ENCODE measurements at places on chromosomes 2 and 18.

GRCh38 chr2:239260546-239261327 is 140.1 kb downstream of the HDAC4 start:
- DNase-seq, result no peak

- no peak for DNase-seq
Observed at GRCh38 chr2:216450784-216451183, 38.5 kb downstream of the SMARCAL1 start.

- no peak for DNase-seq
Observed at GRCh38 chr2:70461981-70462876, 91.4 kb downstream of the TGFA start.

DNA sequence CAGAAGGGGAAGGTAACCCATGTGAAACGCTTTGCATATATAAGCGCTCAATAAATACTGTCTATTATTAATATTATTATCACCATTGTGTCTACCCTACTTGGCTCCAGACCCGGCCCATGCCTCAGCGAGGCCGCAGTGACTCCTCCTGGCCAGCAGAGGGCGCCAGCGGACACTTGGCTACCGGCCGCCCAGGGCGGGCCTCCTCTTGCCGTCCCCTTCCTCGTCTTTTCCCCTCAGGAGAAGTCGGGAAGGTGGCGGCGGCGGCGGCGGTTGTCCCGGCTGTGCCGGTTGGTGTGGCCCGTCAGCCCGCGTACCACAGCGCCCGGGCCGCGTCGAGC is at the start of gene AGFG1:
AGFG1 (plus strand) TSS at position 233 of the 341 bp plus-strand sequence. CDS start 266 bp downstream, outside the sequence.
- peak; percentile 84 for DNase-seq

DNA sequence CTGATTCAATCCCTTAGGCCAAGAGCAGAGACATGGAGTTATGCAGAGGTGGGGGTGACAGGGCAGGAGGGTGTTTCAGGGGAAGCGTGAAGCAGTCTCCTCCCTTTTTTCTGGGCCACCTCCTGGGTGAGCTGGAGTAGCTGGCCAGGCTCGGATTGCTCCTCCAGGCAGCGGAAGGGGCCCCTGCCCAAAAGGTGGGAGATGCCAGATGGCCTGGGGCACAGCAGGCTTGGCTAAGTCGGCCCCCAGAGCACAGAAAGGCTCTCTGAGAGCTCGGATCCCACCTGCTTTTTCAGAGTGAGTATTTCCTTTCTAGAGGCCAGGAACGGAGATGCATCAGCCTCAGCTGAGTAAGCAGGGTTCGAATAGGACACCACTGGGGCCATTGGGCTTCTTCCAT is 196.9 kb downstream of the ANKRD30B start:
- DNase-seq, result no peak

GRCh38 chr18:37294951-37295350 is 270.6 kb downstream of the CELF4 start:
- DNase-seq, result no peak

- no peak for DNase-seq
Observed at GRCh38 chr2:102618452-102619413, 620 bp upstream of the SLC9A2 start.

GRCh38 chr18:26696786-26697185 is 148.4 kb upstream of the KCTD1 start:
- DNase-seq, result no peak

GRCh38 chr2:218329027-218329825 is 27.4 kb upstream of the CATIP start:
- no peak for DNase-seq

DNA sequence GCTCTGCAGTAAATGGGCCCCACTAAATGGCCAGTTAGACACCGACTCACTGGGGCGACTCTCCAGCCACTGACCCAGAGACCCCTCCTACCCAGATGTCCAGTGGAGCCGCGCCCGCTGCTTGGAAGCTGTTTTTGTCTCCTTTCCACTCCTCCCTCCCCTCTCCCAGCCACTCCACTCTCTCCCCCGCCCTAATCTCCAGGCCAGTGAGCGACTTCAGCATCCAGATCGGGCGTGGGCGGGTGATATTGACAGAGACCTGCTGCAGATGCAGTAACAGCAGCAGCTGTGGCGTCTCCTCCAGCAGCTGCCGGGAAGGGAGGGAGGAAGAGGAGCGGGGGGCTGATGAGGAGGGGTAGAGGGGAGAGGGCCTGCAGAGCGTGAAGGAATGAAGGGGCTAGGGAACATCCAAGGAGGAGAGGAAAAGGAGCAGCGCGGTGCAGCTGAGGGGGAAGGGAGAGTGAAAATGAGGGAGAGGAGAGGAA is at the start of gene SCN7A:
SCN7A (minus strand) TSS at position 110 of the 485 bp plus-strand sequence. CDS start 16,553 bp downstream, outside the sequence.
- DNase-seq, result no peak

GRCh38 chr2:193868833-193869232 is 1674.1 kb upstream of the TMEFF2 start:
- no peak for DNase-seq

GRCh38 chr2:134395779-134396178 is 141.9 kb downstream of the MGAT5 start:
- no peak for DNase-seq

DNA sequence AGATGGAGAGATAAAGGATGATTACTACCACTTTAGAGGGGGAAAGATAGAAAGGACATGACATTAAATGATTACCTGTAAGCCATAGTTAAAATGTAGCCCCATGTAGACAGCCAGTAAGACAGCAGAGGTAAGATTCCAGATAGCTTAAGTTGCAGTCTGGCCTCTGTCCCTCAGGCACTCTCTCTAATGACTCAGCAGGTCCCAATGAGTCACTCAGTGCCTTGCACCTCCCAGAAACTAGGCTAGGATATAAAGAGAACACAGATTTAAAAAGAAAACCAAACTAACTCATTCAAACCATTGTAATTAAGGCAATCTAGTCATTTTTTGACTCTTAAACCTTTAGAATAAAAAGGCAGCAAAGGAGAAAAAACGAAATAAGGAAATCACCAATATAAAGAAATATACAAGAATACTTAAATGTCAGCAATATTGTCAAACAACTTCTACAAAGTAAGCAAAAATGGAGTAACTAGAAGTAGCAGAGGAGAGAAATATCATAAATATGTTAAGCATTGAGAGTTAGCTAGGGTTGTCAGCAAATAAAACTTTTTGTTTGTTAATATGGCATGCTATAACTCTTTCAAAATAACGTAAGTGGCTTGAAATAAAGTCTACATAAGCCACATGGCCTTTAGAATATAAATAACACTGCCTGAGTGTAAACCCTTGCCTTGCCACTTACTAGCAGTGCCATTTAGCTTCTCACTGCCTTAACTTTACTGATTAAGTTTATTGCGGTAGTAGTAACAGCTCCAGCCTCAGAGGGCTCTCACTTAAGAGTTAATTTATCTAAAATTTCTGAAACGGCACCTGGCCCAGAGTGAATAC is 48.5 kb downstream of the SOCS6 start:
- no peak for DNase-seq

DNA sequence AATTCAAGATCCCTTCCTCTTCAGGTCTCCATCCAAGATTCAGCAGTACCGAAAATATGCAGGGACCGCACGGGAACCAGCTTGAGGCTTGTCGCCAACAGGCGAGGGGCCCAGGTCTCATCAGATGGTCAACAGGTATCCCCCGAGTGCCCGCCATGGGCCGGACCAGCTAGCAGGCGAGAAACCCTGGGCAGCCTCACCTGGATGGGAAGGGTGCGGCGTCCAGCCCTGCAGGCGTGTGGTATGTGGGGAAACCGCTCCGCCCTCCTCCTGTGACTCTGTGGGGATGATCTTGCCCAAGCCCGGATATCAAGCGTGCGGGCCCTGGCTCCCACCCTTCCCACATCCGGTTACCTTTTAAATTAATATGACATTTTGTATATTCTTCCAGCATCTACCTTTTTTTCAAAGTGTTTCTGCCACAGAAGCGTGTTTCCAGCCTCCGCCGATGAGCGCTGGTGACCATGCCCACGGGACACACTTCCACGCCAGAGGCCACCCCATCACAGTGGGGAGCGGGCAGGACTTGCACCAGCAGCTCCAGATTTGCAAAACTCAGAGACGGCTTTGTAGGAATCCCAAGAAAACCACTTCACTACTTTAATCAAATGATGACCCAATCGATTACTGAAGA is 33.2 kb downstream of the ZNF516 start:
- DNase-seq, result no peak

GRCh38 chr2:32594573-32594972 is 33.3 kb upstream of the TTC27 start:
- DNase-seq, result no peak

DNA sequence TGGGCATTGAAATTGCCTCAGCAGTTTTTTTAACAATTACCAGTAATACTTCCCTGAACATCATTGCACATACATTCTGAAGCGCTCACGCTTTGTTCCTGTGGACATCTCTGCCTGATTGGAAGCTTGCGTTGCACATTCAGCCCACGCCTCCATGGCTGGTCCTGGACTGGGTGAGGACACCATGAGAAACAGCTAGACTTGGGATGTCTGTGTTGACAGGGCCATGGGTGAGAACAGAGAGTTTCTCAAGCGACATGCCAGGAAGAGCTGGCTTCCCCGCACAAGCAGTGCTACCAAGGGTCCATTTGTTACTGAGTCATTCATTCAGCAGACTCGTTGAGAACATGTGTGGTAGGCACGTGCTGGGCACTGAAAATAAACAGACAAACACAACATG is 166.3 kb downstream of the GBX2 start:
- no peak for DNase-seq

DNA sequence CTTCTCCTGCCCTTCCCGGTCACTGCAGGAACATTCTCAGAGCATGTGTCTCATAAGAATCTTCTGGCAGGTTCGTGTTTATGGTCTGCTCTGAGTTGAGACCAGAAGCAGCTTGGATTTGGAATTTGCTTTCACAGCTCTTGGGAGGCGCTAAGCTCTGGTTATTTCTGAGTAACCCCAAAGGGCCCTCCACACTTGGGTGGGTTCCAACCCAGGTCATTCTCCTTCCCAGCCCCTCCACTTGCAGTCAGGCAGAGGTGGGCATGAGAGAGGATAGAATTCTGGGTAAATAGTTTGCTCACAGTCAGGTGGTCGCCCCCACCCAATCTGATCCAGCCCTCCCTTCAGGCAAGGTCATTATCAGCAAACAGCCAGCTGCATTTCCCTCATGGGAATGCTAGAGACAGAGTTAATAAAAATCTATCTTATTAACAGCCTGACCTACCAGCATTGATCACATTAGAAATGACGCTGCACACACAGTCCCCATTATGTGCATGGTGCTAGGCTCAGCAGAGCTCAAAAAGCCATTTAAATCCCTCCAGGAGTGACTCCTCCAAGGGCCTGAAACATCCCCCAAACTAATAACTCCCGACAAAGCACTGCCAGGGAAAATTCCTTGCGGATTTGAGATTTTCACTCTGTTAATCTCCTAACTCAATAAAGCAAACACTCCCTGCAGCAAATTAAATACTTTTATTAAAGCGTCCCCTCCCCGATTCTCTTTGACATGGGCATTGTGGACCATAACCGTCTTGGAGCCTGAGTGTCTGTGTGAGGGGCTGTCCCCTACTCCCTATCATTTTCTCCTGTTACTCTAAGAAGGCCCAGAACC is 61.9 kb downstream of the SLC4A5 start:
- no peak for DNase-seq

DNA sequence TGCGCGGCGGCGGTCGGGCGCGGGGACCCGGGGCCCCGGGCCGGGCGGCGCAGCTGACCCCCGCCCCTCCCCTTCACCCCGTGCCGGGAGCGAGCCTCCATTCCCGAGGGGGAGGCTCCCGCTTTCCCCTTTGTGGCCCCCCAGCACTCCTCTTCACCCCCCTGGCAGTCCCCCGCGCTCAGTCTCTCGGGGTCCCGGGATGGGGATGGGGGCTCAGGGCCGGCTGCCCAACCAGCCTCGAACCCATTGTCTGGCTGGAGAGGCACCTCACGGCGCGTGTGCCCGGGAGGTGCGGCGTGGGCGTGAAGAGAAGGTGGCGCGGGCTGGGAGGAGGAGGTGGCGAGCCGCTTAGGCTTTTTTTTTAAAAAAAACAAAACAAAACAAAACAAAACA is 748 bp downstream of the FMNL2 start:
- peak; percentile 17 for DNase-seq

DNA sequence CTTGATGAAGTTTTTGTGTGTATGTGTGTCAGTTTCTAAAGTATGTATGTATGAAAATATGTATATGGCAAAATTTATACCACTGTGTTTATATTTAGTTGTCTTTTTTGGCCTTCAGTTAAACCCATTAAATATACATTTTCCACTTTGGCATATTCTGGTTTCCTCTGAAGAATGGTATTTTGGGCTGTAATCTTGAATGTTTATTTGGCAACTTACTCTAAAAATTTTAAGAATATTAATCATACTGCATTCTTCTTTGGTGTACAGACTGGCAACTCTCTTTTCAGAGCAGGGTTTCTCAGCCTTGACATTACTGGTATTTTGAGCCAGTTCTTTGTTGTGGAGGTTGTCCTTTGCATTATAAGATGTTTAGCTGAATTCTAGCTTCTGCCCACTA is 27.9 kb upstream of the CCBE1 start:
- no peak for DNase-seq

DNA sequence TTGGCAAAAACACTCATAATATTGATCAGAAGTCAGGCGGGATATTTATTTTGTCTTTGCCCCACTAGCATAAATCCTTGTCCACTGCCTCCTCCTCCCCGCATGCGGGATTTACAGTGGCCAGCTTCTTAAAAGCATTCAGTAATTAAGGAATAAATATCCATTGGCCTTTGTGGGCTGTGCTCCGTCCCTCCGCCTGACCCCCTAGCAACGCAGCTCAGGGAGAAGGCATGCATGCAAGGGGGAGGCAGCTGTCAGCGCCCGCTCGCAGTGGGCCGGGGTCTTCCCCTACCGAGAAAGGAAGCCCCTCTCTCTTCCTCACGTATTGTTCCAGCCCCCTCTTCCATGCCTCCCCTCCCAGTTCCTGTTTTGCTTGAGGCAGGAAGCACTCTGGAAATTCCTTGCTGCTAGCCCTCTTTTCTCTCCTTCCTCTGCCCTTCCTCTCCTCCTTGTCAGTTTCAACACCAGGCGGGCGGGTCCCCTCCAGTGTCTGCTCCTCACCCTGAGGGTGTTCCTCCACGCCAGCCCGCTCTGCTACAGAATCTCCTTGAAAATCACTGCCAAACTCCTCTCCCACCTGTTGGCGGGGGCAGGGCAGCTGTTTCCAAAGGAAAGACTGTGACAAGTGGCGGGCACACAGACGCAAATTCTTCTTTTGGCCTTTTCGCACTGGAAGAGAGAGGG is 60.1 kb downstream of the GBX2 start:
- no peak for DNase-seq

- peak; percentile 21 for DNase-seq
Observed at GRCh38 chr2:98518101-98518500, 73.4 kb downstream of the INPP4A start.

DNA sequence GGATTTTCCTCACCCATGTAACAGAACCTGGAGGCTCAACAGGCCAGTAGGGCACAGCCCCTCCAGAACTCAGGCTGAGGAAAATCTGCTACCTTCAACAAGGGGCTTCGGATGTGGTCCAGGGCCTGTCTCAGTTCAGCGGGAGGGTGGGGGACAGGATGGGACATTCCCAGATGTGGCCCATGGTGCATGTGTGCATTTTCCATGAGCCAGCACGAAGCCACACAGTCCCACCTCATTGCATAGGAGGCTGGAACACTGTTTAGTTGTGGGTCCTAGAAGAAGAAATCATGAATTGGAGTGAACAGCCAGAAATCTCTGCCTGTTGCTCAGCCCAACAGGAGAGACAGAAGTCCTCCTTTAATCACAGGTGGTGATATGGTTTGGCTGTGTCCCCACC is 469.6 kb upstream of the MYT1L start:
- DNase-seq, result no peak

- DNase-seq, result no peak
Observed at GRCh38 chr2:138210487-138210886, 246.2 kb downstream of the HNMT start.

All from activated CD4-positive, alpha-beta T cell treated with anti-CD3 and anti-CD28 coated beads for 24 hours (primary cell).